ENCODE measurements at places on chromosomes 4 and X.

- DNase-seq: no peak
Measured at GRCh38 chrX:10636337-10636736, 16.0 kb upstream of the MID1 start.

GRCh38 chr4:95469617-95470016 is 79.2 kb downstream of the UNC5C start:
- no peak for DNase-seq

- DNase-seq: no peak
Measured at GRCh38 chr4:141713771-141714445, 77.5 kb downstream of the IL15 start.

DNA sequence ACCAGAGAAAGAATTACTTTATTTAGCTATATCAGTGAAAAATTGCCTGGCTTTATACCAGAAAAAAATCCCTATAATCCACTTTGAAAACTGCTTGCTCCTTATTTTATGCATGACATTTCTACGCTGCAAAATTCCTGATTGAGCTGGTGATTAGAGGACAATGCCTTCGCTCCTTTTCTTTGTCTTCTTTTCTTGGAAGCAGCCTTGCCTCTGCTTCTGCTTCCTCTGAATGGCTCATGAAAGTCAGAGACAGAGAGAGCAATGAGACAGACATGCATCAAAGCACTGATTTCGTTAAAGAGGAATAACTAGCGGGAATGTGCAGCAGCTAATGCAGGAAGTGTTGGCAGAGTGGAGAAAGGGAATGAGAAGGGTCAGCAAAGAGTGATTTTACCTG is 294.3 kb upstream of the IGFBP7 start:
- no peak for DNase-seq

- DNase-seq: no peak
Measured at GRCh38 chrX:47170861-47171692, 22.6 kb upstream of the UBA1 start.

GRCh38 chr4:175935016-175935661 is 123.1 kb upstream of the GPM6A start:
- no peak for DNase-seq
